Stimulated activated CD4-positive, alpha-beta T cell treated with anti-CD3 and anti-CD28 coated beads, Interleukin-1b, Interleukin-23, amount 100 ng/mL, for 1 hour (primary cell): ENCODE measurements at places on chromosomes 4 and X.

DNA sequence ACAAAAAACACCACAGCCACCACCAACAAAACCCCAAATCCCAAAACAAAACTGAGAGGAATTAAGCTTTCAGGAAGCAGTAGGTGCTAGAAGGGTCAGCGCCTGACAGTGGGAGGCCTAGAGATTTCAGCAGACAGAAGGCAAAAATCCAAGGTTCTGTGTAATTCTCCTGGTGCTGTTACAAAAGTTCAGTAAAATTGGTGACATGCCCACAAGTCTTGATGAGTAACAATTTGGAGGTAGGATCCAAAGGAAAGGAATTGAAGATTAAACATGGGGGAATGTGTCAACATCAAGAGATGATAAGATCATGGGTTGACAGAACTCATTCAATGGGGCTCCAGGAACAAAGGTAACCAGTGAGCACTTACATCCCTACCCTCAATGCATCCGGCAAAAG is 653.8 kb upstream of the CPEB2 start:
- DNase-seq, result no peak

GRCh38 chrX:10897768-10898167 is 213.4 kb upstream of the HCCS start:
- no peak for DNase-seq

DNA sequence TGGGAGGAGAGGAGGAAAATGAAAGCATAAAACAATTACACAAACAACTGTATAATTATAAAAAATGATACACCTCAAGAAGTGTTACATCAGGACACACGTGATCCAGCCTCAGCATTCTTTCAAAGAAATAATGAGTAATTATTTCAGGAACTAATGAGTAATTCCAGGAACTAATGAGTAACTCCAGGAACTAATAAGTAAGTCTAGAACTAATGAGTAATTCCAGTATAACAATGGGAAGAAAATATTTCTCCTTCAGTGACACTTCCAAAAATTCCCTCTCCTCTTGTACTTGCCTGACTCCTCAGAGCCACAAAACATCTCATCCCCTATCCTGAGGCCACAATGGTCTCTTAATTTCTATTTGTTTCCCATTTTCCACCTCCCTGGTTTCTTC is 63.5 kb upstream of the COL25A1 start:
- DNase-seq, result no peak

GRCh38 chr4:242121-242848 is 63.0 kb downstream of the ZNF732 start:
- DNase-seq, result peak; percentile 33

- no peak for DNase-seq
These were observed 295.3 kb downstream of the ARHGAP10 start for GRCh38 chr4:148027201-148027600.

- DNase-seq, result no peak
These were observed 131.4 kb upstream of the FRG1 start for GRCh38 chr4:189809241-189809735.

DNA sequence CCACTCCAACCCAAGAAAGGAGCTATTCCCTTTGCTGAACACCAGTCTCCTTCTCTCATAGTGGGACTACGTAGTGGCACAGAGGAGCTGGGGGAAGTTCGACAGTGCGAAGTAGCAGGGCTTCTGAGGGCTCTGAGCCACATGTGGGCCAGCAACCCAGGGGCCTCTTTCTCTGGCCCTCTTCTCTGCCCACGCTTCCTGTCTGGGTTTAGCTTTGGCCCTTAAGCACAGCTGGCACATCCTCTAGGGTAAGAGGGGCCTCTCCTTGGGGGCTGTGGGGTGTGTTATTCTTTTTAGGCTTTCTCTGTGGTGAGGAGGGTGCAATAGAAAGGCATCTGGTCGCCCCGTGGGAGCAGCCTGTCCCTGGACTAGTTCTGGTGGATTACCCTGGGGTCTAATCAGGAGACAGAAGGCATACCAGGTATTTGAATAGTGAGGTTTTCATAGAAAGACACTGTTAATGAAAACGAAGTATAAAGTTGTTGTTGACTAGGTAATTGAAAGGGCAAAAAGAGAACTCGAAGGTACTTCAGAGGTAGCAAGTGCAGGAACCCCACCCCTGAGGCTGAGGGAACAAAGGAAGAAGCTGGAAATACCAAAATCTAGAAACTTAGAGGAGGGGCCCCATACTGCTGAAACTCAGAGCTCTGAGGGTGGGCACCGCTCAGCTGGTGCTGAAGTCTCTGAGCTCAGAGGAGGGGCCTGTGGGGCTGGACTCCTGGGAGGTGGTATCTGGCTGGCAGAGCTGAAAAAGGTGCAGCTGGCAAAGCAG is 151.9 kb upstream of the RPS6KA3 start:
- no peak for DNase-seq

- DNase-seq, result no peak
These were observed 301.1 kb downstream of the ARHGAP24 start for GRCh38 chr4:85776096-85776495.

DNA sequence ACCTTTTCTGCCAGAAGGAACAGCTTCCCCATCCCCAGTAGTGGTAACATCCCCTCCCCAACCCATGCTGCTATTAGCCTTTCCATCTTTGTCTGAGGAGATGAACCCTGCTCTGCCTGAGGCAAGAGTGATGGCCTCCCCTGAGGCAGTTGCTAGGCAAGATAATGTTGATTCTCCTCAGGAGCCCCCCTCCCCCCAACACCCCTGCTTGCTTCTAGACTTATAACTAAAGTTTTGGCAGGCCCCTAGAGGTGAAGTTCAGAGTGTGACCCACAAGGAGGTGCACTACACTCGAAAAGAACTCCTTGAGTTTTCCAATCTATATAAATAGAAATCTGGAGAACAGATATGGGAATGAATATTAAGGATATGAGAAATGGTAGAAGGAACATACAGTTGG is 962.5 kb downstream of the ADGRL3 start:
- DNase-seq, result no peak

- DNase-seq, result no peak
These were observed 237.8 kb downstream of the LDB2 start for GRCh38 chr4:16660656-16661055.

- DNase-seq, result no peak
These were observed 48.4 kb downstream of the BCORL1 start for GRCh38 chrX:130030826-130031225.

GRCh38 chr4:6093671-6094070 is 75.4 kb upstream of the C4orf50 start:
- DNase-seq, result no peak

DNA sequence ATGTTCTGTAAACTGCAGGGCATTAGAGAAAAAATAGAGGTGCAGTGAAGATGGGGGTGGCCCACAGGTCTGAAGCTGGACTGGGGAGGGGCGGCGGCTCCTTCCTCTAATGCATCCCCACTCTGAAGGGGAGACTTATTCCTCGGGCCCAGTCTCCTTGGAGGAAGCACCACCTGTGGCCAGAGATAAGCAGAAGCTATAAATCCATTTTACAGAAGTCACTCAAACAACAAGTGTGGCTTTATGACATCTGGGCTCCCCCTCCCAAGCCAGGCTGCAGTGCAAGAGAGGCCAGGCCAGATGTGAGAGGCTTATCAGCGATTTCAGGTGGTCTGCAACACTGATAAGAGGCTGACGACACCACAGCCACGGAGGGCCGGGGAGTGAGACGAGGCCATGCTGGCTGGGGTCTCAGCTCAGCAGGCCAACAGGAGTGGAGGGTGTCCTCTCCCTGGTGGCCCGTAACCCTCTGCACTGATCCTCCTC is 15.8 kb downstream of the CYTL1 start:
- DNase-seq, result no peak
